Suppressor macrophage treated with lipopolysaccharide for 4 hours (primary cell): ENCODE measurements at places on chromosomes 12 and 14.

DNA sequence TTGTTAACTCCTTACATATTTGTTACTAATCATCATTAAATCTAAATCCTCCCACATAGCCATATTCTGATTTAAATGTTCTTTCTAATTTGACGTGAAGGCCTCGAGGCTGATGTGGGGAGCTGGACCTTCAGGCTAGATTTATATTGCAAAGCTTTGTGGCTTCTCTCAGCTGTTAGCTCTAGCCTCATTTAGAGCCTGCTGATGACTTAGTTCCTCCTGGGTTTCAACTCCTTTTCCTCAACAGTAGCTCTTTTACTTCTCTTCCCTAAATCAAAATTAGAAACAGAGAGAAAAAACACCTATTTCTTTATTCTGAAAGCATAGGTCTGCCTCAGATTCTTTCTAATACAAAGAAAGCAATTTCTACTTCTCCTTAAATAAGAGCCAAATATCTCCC lies 477.5 kb upstream of the CCDC196 start:
- DNase-seq: peak; percentile 27

DNA sequence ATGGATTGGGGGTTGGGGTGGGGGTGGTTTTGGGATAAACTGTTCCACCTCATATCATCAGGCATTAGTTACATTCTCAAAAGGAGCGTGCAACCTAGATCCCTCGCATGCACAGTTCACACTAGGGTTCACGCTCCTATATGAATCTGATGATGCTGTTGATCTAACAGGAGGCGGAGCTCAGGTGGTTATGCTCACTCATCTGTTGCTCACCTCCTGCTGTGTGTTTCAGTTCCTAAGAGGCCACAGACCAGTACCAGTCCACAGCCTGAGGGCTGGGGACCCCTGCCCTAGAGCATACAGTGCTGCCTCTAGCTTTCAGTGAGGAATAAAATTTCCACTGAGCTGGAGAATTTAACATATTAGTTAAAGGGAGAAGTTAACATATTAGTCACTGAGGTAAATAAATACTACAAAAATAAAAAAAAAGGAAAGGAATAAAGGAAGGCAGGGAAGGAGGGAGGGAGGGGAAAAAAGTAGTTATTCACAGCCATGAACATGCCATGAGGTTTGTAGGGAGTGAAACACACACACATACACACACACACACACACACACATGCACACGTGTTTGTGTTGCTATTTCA lies 612.7 kb upstream of the TBX3 start:
- DNase-seq: no peak

DNA sequence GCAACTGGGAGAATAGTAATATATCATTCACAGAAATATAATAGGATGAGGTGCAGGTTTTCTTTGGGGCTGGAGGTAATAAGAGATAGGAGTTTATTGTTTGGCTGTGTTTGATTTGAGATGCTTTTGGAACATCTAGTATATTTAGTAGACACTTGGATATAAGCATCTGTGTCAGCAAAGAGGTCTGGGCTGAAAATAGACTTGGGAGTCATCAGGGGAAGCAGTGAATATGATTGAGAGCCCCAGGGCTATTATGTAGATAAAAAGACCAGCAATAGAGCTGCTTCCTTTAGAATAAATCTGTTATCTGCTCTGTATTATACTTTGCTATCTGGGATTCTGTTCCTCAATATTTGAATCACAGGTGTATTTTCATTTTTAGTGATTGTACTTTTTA lies 36.6 kb downstream of the SPATA7 start:
- DNase-seq: no peak

DNA sequence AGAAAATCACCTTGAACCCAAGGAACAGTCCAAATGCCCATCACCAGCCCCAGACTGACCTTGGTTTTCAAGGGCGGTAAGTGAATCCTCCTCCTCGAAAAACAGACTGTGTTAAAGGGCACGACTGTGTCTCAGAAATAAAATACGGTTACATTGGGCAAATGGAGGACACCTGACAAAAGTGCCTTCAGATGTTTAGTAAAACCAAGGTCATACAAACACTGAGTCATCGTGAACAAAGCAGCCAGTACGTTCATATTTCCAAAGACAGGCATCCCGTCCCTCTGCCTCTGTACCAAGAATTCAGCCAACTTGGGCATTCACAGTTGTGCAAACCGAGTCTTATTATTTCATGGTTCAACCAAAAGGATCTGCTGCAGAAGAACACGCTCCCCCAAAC lies 25.9 kb downstream of the FOXN3 start:
- DNase-seq: no peak

- DNase-seq: no peak
Observed at GRCh38 chr14:74444866-74445265, 18.9 kb upstream of the SYNDIG1L start.

GRCh38 chr12:89742337-89743022 lies 33.8 kb upstream of the ATP2B1 start:
- no peak for DNase-seq

DNA sequence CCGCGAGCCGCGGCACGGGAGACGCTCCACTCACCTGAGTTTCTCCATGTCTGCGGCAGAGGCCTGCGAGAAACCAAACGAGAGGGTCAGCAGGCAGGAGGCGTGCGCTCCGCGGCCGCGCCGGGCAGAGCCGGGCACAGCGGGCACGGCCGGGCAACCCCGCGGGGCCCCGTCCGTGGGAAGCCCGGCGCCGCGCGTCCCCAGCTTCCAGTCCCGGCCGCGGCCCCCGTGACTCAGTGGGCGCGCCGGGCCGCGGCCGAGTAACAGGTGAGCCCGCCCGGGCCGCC lies 19.4 kb downstream of the BEGAIN start:
- DNase-seq: no peak

GRCh38 chr12:6458281-6459003 lies 6.6 kb downstream of the TAPBPL start:
- DNase-seq: no peak

GRCh38 chr12:54134395-54134794 lies 54.4 kb downstream of the SMUG1 start:
- no peak for DNase-seq

- peak; percentile 86 for DNase-seq
Observed at GRCh38 chr14:69042787-69043444, 63.8 kb upstream of the ACTN1 start.

GRCh38 chr14:77645520-77646230 lies 29.2 kb upstream of the SPTLC2 start:
- no peak for DNase-seq

- DNase-seq: no peak
Observed at GRCh38 chr12:32270818-32271710, 128.3 kb upstream of the FGD4 start.

DNA sequence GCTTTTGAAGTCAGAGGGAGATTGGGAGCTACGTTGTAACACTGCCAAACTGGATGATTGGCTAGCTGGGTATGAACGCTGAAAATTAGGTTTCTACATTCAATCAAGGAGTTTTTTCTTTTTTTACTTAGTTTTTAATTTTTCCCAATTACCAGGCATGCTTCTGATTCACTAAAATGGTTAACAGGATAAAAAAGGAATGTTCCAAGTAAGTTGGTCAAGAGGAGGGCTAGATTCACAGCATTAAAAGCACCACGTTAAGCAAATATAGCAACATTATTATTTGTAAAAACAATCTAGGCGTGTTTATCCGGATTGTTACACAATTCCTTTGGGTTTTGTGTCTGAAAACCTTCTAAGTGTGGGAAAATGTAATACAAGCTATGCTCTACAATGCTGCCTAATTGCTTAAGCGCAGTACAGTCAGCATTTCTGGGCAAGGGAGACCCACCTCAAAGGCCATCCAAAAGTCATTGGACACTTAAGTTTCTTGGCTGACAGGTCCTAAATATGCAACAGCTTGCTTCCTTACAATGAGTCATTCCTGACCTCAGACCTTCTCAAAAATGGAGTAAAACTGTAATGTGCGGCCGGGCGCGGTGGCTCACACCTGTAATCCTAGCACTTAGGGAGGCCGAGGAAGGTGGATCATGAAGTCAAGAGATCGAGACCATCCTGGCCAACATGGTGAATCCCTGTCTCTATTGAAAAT lies 1.2 kb downstream of the RPLP0 start:
- DNase-seq: peak; percentile 50

GRCh38 chr14:73237786-73238423 lies 599 bp downstream of the PAPLN start:
- DNase-seq: no peak

DNA sequence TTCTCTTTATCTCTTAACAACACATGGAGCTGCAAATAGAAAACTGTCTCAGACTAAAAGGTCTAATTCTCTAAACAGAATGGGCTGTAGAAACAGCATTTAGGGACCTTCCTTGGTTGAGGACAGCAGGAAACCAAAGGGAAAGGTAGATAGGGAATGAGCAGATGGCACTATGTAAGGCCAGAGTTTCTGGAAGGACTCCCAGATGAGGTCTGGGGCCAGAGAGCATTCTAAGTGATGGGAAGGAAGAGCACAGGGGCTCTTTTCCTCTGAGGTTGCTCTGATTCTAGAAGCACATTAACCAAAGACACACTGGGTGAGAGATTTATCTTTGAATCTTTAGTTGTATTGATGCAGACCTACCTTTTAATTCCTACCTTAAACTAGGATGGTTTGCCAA lies 79.4 kb downstream of the TPH2 start:
- no peak for DNase-seq

- DNase-seq: no peak
Observed at GRCh38 chr14:97456958-97457357, 659.8 kb downstream of the VRK1 start.

DNA sequence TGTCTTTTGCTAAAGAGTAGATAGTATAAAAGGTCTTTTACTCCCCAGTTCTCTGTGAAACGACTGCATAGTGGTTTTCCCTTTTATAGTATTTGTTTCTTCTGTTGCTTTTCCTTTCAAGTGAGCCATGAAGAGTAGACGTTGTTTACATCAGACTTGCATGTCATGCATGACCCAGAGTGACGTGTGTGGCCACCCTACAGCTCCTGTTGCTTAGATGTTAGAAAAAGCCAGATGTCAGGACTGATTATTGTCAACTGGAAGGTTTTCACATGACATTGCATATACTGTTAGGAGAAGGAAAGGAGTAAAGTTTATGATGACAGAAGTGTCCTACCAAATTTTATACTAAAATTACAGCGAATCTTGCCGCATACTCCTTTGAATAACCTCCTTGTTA lies 1.3 kb upstream of the RD3L start:
- DNase-seq: no peak

DNA sequence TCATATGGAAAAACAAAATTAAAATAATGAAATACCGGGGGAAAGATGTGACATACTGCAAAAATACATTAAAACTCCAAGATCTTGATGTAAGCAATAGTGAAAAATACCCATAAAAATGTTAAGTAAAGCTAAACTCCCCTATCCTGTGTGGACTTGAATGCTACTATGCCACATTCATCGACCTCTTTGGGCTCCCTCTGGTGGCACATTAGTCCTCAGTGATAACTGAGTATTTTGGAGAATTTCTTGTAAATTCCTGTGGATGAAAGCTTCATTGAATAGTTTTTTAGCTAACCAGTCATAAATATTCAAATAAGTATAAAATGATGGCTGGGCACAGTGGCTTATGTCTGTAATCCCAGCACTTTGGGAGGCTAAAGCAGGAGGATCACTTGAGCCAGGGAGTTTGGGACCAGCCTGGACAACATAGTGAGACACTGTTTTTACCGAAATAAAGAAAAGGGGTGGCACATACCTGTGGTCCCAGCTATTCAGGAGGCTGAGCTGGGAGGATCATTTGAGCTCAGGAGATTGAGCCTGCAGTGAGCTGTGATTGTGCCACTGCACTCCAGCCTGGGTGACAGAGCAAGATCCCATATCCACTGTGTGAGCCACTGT lies 42.4 kb upstream of the SGPP1 start:
- DNase-seq: peak; percentile 67

DNA sequence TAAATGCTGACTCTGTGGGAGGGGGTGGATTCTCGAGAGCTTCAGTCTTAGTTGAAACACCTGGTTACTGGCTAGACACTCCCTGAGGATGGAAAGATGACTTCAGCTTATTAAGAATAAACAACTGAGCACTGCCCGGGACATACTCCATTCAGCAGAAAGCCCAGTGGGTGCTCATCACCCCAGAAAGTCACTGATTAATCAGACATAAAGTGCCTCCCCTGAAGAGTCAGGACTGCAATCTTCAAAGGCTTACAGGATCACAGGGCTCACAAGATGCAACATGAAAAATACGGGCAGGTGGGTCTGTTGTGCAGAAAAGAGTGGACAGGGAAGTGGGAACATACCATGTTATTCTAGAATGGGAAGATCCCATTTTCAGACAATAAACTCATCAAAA lies 207.0 kb downstream of the CALM1 start:
- DNase-seq: no peak

GRCh38 chr12:77102691-77103090 lies 37.3 kb upstream of the E2F7 start:
- DNase-seq: no peak

DNA sequence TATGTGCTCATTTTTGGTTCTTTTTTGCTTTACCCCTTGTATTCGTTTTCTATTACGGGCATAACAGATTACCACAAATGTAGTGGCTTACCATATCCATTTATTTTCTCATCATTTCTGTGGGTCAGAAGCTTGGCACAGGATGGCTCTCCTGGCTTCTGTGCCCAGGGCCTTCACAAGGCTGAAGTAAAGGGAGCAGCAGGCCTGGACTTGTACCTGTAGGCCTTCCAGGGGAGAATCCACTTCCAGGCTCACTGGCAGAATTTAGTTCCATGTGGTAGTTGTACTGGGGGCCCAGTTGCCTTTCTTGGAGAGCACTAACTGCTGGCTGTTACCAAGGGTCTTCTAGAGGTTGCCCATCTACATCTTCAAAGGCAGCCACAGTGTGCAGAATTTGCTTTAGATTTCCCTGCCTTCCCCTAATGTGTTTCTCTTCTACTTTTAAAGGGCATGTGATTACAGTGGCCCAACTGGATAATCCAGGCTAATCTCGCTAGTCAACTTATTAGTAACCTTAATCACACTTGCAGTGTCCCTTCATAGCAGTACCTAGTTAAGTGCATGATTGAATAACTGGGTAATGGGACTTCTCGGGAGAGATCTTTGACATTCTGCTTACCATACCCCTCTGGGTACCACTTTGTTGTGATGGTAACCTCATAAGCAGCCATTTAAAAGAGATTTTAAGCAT lies 67.0 kb downstream of the CRADD start:
- no peak for DNase-seq

DNA sequence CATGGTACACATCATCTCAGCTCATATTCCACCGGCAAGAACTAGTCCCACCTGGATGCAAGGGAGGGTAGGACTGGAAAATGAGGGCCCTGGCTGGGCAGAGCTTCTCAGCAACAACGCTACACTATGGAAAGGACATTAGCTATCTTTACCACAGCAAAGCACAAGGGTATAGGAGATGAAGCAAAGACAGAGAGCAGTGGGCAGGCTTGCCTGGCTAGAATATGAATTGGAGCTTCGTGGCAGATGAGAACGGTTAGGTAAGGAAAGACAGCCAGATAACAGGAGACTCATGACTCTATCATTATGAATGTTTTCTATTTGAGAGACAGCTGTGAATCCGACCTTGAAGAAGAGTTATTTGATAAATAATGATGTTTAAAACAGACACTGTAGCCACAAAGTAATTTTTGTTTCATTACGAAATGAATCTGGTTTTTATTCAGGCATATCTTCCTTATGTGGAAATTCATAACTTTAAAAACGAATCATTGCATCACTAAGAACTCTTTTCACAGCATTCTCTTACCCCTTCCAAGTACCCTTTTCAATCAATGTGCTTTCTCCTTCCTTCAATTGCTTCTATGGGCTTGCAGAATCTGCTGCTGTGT lies 59.1 kb upstream of the PCED1B start:
- DNase-seq: no peak

GRCh38 chr14:58866391-58866790 lies 228.6 kb downstream of the DACT1 start:
- peak; percentile 25 for DNase-seq
